ENCODE measurements at places on chromosomes 13 and 19. TPM values are rescaled to one million over a fixed set of nuclear protein-coding genes. Genes with fewer than 3 reads are reported as not detected.

Gene ELOF1
- 54.3 TPM for total RNA-seq

Gene FUT1
- 7.3 TPM for total RNA-seq

Gene ZFP30
- total RNA-seq = 7.2 TPM

Gene ZNF230
- 2.2 TPM for total RNA-seq

Gene SYNE4
- total RNA-seq = 1.4 TPM

Gene FAAP24
- 2.7 TPM for total RNA-seq

Gene IZUMO2
- total RNA-seq = not detected

Gene PRTN3
- total RNA-seq = not detected

Gene CGB1
- not detected for total RNA-seq

Gene GJB2
- total RNA-seq = 409 TPM

Gene KLK15
- total RNA-seq = not detected

Gene CEACAM4
- total RNA-seq = not detected

Gene MAP1S
- 25.0 TPM for total RNA-seq

Gene AZU1
- not detected for total RNA-seq

Gene KLK3
- total RNA-seq = not detected

Gene CRX
- total RNA-seq = not detected

Gene TEX101
- not detected for total RNA-seq

Gene LGALS4
- not detected for total RNA-seq

Gene ADGRE3
- not detected for total RNA-seq

Gene IGSF23
- total RNA-seq = not detected

Gene SCN1B
- total RNA-seq = 0.70 TPM

Gene JAK3
- total RNA-seq = 1.6 TPM

Gene ZNF787
- total RNA-seq = 18.2 TPM

Gene CEACAM8
- not detected for total RNA-seq

Gene LCP1
- total RNA-seq = 0.86 TPM

Gene CCNA1
- total RNA-seq = 18.2 TPM

Gene ATP4A
- not detected for total RNA-seq
